Astrocyte of the spinal cord (primary cell): ENCODE measurements at places on chromosomes 7 and 10.

DNA sequence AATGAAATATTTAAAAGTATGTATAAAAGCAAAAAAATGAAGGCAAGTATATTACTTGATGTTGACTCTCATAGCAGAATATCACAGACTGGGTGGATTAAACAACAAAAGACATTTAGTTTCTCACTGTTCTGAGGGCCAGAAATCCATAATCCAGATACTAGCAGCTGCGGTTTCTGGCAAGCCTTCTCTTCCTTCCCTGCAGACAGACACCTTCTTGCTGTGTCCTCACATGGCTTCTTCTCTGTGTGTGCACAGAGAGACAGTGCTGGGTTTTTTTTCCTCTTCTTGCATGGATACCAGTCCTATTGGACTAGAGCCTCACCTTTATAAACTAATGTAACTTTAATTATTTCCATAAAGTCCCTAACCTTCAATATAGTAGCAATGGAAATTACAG lies 127.9 kb upstream of the AKR1E2 start:
- no peak for DNase-seq

- peak; percentile 82 for DNase-seq
Measured at GRCh38 chr10:119737823-119738222, 12.0 kb downstream of the INPP5F start.

DNA sequence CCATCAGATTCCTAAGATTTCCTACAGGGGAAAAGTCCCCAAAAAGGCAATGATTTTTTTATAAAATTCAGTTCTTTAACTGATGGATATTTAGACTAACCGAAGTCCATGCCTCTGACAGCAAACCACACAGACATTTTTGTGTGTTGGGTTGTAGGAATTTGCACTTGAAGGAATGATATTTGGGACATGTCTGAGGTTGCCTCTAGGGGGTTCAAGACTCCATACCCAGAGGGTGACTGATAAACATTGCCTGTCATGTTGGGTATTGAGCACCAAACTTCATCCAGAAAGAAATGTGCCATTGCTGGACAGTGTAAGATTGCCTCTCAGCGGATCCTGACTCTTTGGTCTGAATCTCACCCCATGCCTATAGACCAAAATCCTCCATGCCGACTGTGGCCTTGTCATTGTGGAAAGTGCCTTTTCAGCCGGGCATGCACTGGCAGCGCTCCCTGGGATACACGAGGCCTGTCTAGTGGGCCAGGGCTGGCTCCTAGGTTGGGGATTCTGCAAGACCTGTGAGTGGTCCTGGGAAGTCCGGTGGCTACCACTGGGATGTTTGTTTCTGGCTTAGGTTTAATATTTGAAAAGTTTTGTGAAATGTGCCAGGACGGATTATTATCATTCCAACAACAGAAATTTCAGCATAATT lies 252.9 kb downstream of the WDR37 start:
- DNase-seq = no peak

GRCh38 chr10:22435650-22436049 lies 90.4 kb downstream of the SPAG6 start:
- no peak for DNase-seq

DNA sequence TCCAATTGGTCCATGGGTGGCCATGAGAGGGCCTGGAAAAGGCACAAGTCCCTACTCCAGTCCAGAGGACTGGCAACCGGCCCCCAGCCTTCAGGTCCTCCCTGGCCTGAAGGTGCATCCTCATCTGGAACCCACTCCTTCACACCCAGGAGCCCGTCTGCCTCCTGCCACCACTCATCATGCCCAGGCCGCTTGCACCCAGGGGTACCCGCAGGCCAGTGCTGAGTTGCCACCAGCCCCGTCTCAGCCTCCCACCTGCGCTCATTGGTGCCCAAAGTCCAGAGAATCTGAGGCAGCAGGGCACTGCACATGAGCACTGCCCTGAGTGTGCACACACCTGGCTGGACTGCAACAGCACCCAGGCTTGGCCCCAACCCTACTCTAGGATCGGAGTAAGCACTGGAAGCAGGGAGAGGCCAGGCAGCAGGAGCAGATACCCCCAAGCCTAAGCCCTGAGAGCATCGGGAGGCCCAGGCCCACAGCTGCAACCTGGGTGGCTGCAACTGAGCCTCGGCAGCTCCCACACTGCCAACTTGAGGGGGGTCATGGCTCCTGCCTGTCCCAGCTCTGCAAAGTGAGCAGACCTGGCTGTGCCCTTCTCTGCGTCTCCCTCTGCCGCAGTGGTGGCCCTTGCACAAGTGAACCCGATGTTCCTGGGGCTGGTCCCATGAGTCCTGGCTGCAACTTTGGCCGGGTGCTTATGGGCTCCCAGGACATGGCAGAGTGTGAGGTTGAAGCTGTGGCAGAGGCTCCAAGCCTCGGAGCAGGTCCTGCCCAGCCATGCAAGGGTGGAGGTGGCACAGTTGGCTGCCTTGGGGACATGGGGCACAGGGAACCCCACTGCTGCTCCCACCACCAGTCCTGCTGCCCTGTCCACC lies 44.3 kb downstream of the TCERG1L start:
- no peak for DNase-seq

GRCh38 chr10:69385454-69386350 lies 31.0 kb downstream of the TACR2 start:
- DNase-seq = no peak

- no peak for DNase-seq
Measured at GRCh38 chr7:14446219-14446618, 456.3 kb downstream of the DGKB start.

GRCh38 chr7:6121141-6121540 lies 90.0 kb downstream of the ANKRD61 start:
- DNase-seq = peak; percentile 25

DNA sequence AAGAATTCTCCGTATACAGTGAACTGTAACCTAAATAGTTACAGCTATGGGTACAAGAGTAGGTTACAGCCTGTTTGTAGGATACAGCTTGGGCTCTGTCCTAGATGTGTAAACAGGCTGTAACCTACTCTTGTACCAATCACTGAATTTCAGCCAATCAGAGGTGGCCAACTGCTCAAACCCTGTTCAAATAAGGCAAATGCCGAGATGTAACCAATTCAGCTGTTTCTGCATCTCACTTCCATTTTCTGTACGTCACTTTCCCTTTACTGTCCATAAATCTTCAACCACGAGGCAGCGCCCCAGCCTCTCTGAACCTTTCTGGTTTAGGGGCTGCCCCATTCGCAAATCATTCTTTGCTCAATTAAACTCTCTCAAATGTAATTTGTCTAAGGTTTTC lies 8.3 kb upstream of the MMP21 start:
- no peak for DNase-seq
